SK-N-SH (cell line): ENCODE measurements at places on chromosomes 3 and 15.

GRCh38 chr3:186909078-186909853, 21.1 kb upstream of the ST6GAL1 start:
- DNase-seq: no peak

- DNase-seq: no peak
Observed at GRCh38 chr3:59425942-59426341, 376.1 kb upstream of the CFAP20DC start.

- no peak for DNase-seq
Observed at GRCh38 chr3:106276151-106276550, 407.3 kb upstream of the CBLB start.

- DNase-seq: no peak
Observed at GRCh38 chr3:112149136-112149535, 16.1 kb upstream of the GCSAM start.

DNA sequence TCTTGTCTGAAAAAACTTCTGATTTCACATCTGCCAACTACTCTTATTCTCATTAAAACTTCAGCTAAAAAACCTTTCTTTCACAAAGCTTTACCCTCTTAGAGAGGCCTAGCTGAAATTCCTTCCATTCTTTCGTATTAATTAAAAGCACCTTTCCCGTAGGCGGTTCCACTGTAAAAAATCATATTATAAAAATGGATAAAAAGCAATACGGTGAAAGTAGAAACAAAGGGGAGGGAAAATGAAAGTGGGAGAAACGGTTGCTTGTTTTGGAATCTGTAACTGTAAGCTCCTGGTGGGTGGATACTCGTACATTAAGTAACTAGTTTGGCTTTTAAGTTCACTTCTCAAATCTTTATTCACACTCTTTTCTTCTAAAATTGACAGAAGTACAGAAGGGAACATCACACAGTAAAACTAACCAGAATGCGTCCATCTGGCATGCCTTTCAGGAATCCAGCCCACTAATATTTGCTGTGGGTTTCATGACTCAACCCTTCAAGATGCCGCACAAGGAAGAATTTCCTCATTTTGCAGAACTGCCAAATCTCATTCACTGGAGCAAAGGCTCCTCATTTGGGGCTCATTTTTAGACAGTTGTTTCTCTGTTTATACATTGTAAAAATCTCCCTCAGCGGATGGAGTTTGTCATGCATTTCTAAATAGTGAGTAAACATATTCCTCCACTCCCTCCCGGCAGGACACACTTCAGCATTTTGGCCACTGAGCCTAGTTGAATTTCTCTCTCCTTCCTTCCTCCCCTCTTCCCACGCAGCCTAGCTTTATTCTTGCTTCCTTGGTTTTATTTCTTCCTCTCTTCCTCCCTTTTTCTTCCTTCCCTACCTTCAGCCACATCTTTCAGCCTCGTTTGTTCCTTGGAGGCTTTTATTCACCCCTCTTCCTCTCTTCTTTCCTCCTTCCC, 419.5 kb upstream of the NAALADL2 start:
- DNase-seq: no peak

DNA sequence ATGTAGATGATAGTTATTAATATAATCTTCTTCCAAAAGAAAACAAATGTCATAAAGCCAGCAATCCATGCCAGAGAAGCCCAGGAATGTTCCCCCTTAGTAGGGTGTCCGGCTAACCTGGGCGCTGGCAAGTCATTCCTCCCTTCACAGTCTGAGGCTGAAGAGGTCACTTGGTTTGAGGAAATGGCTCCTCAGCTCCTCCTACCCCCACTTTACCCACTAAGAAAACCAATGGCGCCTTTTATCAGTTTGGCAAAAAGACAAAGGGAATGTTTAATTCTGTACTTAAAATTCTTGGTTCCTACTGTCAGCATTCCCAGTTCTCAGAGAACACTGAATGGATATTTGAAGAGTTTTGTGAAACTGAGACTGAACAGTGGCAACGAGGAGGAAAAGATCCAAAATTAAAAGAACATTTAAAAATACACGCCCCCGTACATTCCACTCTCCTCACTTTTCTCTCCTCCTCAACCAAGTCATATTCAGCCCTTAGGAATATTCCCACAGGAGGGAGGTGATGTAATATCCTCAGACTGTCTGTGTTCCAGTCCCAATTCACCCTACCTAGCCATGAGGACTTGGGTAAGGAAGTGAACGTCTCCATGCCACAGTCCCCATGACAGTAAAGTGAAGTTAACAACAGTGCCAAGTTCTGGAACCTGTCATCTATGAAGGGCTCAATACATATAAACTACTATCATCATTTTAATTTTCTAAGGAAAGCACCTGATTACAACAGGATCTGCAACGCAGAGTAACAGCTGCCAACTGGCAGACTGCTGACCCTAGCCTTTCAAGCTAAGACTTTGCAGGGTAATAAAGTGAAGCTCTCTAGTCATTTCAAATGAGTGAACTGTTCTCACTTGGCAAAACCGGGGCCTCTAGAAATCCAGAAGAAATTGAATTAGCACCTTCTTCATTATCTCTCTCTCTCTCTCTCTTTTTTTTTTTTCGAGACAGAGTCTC, 234.5 kb upstream of the ICE2 start:
- no peak for DNase-seq
